ENCODE measurements at places on chromosomes 16 and 17.

- no peak for DNase-seq
Measured at GRCh38 chr16:85146922-85147651, 34.8 kb upstream of the CIBAR2 start.

DNA sequence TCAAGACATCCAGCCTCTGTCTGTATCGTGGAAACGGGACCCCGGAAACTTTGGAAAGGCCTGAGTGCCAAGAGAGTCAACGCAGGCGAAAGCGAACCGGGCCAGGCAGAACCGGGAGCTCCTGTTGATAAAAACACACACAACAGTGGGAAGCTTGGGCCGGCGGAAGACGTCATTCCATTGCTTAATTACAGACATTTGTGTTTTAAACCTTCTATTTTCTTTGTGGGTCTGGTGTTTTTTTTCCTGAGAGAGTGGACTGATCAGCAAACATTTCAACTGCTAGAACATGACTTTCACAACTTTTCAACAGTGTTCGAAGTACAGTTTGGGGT lies 878 bp upstream of the RNF157 start:
- DNase-seq, result peak; percentile 52

GRCh38 chr16:85567101-85567866 lies 45.8 kb upstream of the GSE1 start:
- DNase-seq, result no peak

DNA sequence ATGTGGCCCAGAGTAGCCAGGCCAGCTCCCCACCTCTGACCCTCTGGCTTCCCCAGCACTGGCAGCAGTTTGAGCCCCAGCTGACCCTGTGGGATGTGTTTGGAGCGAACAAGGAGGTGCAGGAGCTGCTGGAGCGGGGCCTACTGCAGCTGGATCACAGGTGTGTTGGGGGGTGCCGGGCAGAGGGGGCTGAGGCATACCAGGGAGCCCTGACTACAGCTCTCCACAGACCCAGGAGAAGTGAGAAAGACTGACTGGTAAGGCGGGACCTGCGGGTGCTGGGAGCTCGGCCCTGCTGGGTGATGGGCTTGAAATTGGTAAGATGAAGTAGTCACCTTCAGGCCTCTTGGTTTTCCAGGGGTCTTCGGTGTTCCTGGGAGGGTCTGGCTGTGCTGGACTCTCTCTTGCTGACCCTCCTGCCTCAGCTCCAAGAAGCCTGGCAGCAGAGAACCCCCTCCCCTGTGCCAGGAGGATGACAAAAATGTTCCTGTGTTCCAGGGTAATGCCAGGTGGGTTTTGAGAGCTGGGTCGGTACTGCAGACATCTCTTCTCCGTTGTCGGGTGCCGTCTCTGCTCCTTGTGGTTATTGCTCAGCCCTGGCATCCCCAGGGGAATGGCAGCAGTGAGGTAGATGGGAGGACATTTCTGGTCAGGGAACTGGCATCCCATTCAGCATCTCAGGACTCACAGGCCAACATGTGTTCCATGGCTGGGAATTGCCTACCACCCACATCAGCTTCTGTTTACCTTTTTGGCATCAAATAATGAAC lies 5.9 kb downstream of the RSAD1 start:
- no peak for DNase-seq

DNA sequence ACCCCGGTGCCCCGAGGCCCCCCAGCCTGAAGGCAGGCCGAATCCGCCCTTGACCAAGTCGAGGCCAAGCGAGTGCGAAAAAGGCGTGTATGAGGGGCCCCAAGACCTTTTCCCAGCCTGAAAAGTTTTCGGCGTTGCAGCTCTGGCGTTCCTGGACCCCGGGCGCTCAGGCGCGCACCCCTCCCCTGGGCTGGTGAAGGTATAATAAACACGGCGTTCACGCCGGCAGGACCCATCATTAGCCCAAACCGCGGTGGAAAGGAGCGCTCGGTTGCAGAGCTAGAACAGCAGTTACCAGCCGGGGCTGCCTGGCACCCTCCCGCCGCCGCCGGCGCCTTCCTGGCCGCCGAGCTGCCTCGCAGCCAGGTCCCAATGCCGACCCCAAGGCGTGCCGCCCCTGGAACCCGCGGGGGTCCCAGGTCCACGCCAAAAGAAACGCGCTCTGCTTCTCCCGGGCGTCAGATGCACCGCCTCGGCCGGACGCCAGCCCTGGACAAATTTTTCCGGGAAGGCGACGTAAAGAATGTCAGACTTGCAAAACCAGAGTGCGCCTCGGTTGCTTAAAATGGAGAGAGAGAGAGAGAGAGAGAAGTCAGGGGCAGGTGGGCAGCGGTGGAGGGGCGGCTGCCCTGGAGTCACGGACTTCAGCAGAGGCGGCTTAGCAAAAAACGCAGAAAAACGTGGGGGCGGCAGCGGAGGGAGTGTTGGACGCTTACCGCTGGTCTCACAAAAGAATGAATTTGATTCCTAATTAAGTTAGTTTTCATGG lies 11.5 kb upstream of the FOXF1 start:
- peak; percentile 39 for DNase-seq

DNA sequence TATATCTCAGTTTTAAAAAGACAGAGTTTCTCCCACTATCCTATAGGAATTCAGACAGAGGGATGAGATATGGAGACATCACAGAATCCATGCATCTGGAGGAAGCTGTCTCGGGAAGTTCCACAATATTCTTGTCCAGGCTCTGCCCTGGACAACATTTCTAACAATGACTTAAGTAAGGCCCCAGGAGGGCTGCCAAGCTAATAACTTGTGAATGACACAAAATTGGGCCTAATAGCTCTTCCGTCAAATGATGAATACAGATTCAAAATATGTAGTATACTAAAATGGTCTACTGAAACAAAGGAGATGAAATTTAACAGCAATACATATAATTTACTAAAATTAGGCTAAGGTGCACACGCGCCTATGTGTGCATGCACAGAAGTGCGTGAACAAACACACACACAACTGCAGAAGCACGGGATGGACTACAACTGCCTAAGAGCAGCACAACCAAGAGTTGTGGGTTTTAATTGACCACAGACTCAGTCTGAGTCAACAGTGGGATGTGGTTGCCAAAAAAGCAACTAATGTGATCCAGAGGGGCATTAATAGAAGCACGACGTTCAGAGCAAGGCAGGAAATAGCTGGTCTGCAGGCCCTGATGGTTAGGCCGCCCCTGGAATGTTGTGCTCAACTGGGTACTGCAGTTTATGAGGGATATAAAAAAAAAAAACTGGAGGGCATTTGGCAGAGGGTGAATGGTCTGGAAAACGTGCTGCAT lies 26.3 kb upstream of the HS3ST2 start:
- DNase-seq, result peak; percentile 15

GRCh38 chr16:69589434-69590269 lies 23.9 kb downstream of the NFAT5 start:
- DNase-seq, result no peak

DNA sequence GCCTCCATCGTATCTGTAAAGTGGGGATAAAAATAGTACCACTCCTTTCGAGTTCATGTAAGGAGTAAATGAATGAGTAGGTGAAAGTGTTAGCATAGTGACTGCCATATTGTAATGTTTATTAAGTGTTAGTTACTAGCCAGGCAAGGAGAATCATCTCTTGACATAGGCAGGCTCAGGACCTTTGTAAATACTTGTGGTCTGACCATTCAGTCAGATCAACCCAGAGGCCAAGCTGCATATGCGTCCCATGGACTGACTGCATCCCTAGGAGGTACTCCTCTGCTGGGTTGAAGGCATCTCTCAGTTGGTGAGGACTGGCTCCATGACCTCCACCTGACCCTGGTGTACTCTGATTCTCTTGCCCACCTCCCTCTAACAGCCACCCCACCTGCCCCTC lies 40.5 kb upstream of the CDRT4 start:
- no peak for DNase-seq

GRCh38 chr17:35786941-35787432 lies 8.5 kb downstream of the MMP28 start:
- DNase-seq, result peak; percentile 32

DNA sequence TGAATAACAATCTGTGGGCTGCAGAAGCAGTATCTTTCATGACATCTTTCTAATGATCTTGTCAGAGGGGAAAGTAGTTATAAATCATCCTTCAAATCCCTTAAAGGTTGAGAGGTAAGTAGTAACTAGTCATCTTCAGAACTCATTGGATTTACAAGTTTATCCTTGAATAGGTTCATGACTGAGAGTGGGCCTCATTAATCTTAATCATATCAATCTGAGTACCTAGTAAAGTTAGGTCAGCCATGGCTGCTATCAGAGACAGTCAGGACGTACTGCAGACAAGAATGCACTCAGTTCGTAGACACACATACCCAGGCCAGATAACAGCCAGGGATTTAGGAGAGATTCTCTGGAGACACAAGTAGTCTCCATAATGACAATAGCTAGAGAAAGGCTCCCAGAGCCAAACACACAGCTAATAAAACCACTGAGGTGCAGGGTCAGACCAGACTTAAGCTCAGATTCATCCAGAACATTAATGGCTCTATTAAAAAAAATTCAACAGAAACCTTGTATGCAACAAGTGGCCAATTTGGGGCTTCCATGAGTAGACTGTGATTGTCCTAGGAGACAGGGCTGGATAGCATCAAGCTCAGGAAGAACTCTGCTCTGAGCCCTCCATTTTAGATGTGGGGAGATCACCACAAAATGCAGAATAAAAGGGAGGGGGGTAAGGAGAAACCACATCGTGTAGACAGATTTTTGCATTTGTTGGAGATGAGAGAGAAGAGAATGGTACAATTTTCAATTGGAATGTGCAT lies 65.8 kb downstream of the TBX4 start:
- DNase-seq, result no peak

GRCh38 chr16:4213737-4214136 lies 28.1 kb downstream of the SRL start:
- DNase-seq, result no peak

DNA sequence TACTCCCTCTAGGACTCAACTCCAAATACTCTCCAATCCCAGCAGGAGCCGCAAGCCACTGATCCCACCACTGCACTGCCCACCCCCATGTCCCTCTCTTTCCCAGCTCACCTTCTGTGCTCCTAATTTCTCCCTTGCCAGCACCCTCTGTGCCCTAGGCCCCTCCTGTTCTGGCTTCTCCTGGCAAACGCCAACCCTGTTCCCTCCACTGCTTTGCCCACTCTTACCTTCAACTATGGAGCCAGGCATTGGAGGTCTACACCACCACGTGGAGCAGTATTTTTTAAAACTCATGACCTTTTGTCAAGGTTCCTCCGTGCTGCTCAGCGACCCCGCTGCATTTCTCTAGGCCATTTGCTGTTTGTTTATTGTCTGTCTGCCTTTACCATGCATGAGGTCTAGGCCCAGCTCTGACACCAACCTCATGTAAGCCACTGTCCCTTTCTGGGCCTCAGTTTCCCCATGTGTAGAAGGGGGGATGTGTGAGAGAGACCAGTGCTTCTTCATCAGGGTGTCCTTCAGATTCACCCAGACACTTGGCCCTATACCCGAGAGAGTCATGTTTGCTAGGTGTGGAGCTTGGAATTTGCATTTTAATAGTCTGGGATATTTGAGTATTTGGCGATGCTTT lies 4.6 kb downstream of the CCDC102A start:
- DNase-seq, result no peak

GRCh38 chr17:11241611-11242226 lies 706 bp downstream of the SHISA6 start:
- no peak for DNase-seq

DNA sequence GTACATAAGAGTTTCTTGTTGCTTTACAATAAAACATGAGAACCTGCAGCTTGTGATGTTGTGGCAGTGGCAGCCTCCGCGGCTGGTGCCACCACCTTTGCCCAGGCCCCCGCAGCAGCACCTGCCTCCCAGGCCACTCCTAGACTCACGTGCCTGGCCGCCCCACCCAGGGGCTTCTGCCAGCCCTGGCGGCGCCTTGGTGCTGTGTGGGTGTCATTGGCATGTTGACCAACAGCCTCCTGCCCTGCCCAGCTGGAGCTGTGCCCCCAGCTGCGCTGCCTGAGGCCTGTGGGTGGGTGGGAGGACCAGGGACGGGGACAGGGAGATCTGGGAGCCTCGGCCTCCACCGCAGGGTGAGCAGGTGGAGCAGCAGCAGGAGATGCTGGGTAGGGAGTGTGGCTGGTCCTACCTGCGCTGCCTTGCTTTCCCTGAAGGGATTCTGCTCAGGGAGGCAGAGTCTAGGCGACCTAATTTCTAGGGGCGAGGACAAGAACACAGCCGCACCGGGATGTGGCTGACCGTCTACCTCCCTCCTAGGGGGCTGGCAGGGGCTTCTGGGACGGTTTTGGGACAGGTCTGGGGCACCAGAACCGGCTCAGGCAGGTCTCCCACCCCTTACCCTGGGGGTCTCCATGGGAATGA lies 428 bp upstream of the DNASE1L2 start:
- DNase-seq, result no peak

GRCh38 chr16:58425756-58426494 lies 33.7 kb downstream of the GINS3 start:
- DNase-seq, result no peak

DNA sequence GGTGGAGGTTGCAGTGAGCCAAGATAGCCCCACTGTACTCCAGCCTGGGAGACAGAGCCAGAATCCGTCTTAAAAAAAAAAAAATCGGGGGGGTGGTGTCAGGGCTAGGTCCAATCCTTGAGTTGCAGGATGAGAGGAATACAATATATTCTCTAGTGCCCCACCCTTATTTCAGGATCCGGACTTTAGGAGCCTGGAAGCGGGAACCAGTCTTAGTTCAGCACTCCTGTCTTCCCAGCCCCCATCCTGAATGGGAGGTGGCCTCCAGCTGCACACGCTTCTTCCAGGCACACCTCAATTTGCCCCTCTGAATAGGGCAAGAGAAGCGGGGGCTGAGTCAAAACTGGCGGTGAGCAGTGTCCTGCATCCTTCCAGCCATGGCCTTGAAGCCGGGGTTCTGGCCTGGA lies 1.6 kb downstream of the FHOD1 start:
- DNase-seq, result no peak

- no peak for DNase-seq
Measured at GRCh38 chr16:87150262-87150661, 166.9 kb downstream of the C16orf95 start.
